ENCODE measurements at places on chromosomes 12 and 14.

GRCh38 chr12:46264057-46264456 is 4.8 kb downstream of the SLC38A1 start:
- no peak for DNase-seq

DNA sequence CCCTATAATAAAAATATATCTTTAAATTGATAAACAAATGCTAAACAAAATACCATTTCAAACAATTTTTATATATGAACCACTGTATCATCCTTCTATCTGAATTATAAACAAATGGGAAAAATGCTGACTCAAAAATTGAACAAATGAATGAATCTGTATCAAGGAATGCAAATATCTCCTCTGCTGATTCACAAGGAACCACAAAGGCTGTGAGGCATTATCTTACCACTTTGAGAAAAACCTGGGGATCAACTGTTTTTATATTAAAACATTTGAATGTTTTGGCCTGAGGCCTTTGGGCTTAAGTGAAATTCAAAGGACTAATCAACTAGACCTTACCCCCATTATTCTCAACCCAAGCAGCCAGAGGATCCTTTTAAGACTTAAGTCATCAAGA is 86.3 kb downstream of the EML5 start:
- no peak for DNase-seq

GRCh38 chr12:98162906-98163678 is 352.3 kb upstream of the TMPO start:
- DNase-seq: no peak

DNA sequence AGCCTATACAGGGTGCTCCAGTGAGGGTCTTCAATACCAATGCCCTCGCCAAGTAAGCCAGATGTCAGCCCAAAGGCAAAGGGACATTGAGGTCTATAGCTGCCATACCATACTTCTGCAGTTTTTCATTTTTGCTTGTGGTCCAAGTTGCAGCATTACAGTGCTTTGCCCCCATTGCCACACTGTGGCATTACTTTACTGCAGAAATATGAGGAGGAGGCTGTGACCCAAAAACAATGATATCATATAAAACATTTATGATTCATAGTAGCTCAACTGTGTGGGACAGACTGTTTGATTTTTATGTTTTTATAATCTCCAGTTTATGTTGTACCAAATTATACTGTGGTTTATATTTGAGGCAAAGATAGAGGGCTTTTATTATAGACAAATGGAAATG is 64.1 kb downstream of the KIAA0586 start:
- no peak for DNase-seq

GRCh38 chr14:78131616-78132015 is 38.6 kb upstream of the NRXN3 start:
- no peak for DNase-seq

- no peak for DNase-seq
These were observed 28.3 kb upstream of the ETFBKMT start for GRCh38 chr12:31631023-31631724.

- DNase-seq: peak; percentile 60
These were observed 107.7 kb upstream of the CAND1 start for GRCh38 chr12:67161322-67161918.

- DNase-seq: no peak
These were observed 664.6 kb downstream of the BCL11B start for GRCh38 chr14:98607341-98607910.

DNA sequence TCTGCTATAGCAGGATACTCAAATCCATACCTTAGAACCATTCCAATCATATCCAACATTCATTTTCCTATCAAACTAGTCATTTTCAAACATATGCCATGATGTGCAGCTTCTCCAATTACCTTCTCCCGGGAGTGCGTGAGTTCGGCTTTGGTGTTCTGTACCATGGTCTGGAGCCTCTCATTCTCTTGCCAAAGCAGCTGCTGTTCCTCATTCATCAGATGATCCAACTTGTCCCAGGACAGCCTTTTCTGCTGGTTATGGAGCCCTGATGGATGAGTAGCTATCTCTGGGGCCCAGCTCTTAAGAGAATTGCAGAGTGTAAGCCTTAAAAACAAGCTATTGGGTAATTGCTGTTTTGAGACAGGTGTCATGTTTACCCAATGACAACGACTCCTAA is 71.1 kb upstream of the SAV1 start:
- no peak for DNase-seq

- DNase-seq: no peak
These were observed 8.2 kb upstream of the CCDC85C start for GRCh38 chr14:99612071-99612737.
